Mesothelial cell of epicardium (in vitro differentiated cells): ENCODE measurements at places on chromosomes 16 and 17. TPM values are rescaled to one million over a fixed set of nuclear protein-coding genes. Genes with fewer than 3 reads are reported as not detected.

- peaks cover 33% of the 10 kb centered on the region for H3K4me1 ChIP-seq
- H3K36me3 ChIP-seq = no peaks in the 10 kb centered on the region
- DNase-seq = no peak
Observed at GRCh38 chr17:65231662-65232335, 94.6 kb downstream of the RGS9 start.

- H3K27me3 ChIP-seq = peaks cover 13% of the 10 kb centered on the region
- H3K4me3 ChIP-seq = no peak overlapping the region
- H3K36me3 ChIP-seq = no peaks in the 10 kb centered on the region
Observed at GRCh38 chr16:85998868-85999729, 100.1 kb downstream of the IRF8 start.

- H3K36me3 ChIP-seq = peaks cover 22% of the 10 kb centered on the region
- H3K27ac ChIP-seq = no peak overlapping the region
- H3K4me3 ChIP-seq = no peak overlapping the region
- H3K27me3 ChIP-seq = no peaks in the 10 kb centered on the region
- no peaks in the 10 kb centered on the region for H3K4me1 ChIP-seq
Observed at GRCh38 chr17:63267846-63268245, 178.3 kb downstream of the CYB561 start.

GRCh38 chr16:11526655-11527350 lies 59.9 kb downstream of the LITAF start:
- H3K36me3 ChIP-seq = no peaks in the 10 kb centered on the region
- H3K4me1 ChIP-seq = no peaks in the 10 kb centered on the region
- H3K4me3 ChIP-seq = no peak overlapping the region
- H3K27ac ChIP-seq = no peak overlapping the region

The NDRG4 gene
- total RNA-seq = 17.3 to 18.6 TPM (median 17.4 TPM) in 3 replicates
